Kidney (tissue), 22 donors: ENCODE measurements at places on chromosomes 3 and 15.

- DNase-seq, result no peak
These were observed 86.9 kb upstream of the PLXNA1 start for GRCh38 chr3:126896067-126896441.

- peak; percentile 58 for DNase-seq
These were observed 641 bp downstream of the OPA1 start for GRCh38 chr3:193593668-193594030.

GRCh38 chr3:111252779-111253178, 181.2 kb downstream of the NECTIN3 start:
- DNase-seq, result no peak

DNA sequence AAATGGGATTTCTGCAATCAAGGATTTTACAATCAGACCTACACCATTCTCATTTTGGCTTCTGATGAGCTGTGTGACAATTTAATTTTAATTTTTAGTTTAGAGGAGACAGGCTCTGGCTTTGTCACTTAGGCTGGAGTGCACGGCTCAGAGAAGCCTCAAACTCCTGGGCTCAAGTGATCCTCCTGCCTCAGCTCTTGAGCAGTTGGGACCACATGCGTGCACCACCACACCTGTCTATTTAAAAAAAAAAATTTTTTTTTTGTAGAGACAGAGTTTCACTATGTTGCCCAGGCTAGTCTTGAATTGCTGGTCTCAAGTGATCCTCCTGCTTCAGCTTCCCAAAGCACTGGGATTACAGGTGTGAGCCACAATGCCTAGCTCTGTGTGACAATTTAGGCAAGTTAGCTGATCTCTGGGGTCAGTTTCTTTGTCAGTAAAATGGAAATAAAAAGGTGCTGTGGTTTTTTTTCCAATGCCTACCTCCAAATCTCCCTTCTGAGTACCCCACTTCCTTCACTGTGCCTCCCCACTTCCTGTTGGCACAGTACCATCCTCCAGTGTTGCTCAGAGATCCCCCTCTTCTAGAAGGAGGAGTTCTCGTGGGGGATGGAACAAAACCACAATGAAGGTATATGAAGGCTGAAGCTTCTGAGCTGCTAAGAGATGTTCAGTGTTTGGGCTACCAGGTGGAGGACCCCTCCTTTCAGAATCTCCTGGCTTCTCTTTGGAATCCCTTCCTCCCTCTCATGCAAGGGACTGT, 54.1 kb upstream of the GSK3B start:
- DNase-seq, result no peak

DNA sequence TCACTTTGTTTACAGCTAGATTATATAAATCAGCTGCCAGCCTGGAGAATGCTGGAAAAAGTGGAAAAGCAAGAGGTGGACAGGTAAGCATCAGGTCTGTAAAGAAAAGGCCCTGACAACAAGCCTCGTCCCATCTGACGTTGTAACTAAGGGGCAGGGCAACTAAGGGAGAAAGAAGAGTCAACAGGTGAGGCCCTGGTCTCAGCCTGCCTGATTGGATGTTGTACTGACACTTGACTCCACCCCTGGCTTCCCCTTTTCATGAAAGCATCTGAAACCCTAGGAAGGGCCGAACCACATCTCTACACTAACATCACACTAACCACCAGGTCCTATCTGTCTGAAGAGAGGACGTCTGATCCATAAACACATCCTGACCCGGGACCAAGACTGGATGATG, 357.6 kb upstream of the CFAP20DC start:
- DNase-seq, result no peak

DNA sequence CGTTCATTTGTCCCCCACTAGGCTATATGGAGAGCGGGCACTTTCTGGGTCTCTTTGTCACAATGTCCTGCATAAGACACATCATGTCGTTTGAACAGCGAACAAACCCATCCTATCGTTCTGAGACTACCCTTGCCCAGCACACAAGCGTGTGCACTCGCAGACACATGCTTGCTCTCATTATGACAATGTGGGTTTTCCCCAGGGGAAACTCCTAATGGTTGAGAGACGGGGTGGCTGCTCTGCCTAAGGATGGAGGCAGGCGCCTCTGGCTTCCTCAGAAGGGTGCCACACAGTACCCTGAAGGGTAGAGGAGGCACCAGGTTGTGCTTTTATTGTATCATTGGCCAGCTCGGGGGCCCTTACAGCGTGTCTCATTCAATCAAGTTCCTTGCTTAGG, 51.0 kb upstream of the MYZAP start:
- DNase-seq, result no peak

- DNase-seq, result no peak
These were observed 84.4 kb downstream of the NR2F2 start for GRCh38 chr15:96414875-96415274.

DNA sequence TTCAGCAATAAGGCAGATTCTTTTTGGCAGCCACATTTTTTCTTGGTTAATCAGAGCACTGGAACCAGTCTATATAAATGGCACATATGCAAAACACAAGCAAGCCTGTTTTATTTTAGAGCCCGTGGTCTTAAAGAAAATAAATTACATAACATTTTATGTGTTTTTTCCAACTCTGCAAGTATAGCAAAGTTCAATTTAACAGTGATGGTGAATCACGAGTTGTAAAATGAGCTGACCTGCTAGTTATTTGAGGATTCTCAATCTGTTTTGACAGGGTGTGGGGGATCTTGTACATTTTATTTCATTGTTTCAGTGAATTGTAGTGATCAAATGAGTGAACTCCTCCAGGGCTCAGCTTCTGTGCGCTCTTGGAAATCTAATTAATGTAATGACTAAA, 2.7 kb downstream of the ARHGEF26 start:
- DNase-seq, result no peak
